ENCODE measurements at places on chromosomes 16 and 17.
A peak's percentile ranks its signal among the peaks of the same experiment; 100 is the strongest.

DNA sequence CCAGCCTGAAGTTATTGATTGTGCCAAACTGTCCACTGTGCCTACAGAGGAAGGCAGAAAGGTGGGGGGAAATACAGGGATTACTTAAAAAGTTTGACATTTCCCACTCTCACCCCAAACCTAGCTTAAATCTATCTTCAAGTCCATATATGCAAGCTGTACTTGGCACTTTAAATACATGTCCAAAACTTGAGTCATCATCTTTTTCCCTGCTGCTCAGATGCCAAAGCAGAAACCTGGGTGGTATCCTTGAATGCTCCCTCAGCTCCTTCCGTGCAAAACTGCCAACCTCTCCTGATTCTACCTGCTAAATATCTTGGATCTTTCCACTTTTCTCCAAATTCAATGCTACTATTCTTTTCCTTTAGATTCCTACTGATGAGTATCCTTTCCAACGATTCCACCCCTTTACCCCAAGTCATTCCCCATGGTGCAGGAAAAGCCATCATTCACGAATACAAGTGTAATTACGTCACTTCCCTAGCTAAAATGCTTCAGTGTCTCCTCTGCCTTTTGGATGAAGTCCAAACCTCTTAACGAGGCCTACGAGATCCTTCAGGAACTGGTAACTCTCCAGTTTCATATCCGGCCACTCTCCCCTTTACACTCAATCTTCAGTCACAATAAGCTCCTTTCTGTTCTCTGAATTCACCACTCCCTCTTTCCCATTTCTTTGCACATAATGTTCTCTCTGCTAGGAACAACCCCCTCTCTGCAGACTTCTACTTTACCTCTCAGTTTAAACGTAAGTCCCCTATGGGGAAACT lies 9.3 kb downstream of the BECN1 start:
- DNase-seq: no peak

DNA sequence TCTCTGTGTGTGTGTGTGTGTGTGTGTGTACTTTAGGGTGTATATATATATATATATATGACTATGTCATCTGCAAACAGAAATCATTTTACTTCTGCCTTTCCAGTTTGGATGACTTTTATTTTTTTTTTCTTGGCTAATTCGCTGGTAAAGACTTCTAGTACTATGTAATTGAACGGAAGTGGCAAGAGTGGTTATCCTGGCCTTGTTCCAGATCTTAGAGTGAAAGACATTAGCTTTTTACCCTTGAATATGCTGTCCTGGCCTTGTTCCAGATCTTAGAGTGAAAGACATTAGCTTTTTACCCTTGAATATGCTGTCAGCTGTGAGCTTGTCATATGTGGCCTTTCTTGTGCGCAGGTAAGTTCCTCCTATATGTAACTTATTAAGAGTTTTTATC lies 72.7 kb upstream of the MYOCD start:
- no peak for DNase-seq

- DNase-seq: no peak
Observed at GRCh38 chr17:10125531-10126275, 72.7 kb downstream of the GAS7 start.

- peak; percentile 58 for DNase-seq
Observed at GRCh38 chr16:26963109-26963508, 103.6 kb upstream of the C16orf82 start.

DNA sequence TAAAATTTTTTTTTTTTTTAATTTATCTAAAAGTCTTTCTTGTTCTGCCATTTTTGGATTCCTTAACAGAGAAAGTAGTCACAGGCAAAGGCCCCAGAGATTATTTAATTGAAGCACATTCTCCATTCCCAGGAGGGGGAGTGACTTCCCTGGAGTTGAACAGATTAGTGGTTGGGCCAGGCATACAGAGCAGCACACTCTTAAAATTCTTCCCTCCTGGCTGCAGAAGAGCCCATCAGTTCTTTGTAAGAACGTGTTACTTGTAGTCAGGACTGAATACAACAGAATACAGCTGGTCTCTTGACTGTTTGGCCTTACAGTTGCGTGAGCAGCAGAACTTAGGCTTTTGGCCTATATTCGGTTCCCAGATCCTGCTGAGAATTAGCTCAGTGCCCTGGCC lies 1.8 kb downstream of the ALKBH5 start:
- DNase-seq: no peak

DNA sequence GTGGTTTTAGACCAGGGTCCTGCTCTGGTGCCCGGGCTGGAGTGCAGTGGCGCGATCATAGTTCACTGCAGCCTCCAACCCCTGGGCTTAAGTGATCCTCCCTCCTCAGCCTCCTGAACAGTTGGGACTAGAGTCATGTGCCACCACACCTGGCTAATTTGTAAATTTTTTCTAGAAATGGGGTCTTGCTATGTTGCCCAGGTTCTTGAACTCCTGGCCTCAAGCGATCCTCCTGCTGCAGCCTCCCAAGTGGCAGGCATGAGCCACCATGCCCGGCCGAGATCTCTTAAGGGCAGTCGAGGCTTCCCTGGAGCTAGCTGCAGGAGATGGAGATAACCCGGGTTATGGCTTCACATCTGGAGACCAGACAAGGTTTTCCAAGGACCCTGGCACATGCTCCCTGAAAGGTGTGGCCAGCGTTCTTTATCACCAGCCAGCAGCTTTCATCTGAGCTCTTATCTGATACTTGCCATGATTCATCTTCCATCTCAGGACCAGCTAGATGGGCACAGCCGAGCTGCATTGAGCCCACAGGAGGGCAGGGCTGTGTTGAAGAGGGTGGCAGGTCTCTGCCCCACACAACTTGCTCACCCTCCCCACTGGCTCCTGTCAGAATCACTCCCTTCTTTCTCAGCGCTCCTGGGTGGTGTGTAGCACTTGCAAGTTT lies 28.6 kb downstream of the SCNN1B start:
- no peak for DNase-seq

DNA sequence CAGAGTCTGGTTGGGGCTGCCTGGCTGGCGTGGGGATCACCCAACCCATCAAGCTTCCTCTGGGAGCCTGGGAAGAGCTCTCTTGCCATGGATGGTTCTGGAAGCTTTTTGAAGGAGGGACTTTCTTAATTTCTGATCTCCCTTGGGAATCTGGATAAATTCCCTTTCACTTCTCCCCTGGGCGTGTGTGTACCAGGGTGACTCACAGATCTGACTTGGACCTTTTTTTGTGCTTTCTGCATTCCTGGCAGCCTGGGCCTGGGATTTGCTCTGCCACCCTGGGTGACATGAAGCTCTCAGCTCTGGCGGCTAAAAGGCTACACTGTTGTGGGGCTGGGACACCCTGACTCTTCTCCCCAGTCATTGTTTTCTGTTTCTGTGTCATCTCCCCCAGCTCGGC lies 70.1 kb downstream of the ABCC1 start:
- no peak for DNase-seq

- DNase-seq: no peak
Observed at GRCh38 chr17:48735062-48735351, 6.5 kb upstream of the HOXB13 start.

Data from ecto neural progenitor cell (in vitro differentiated cells).